ENCODE measurements at places on chromosomes 5 and 9.

- no peak for DNase-seq
Measured at GRCh38 chr9:112310826-112311225, 22.6 kb downstream of the PTBP3 start.

DNA sequence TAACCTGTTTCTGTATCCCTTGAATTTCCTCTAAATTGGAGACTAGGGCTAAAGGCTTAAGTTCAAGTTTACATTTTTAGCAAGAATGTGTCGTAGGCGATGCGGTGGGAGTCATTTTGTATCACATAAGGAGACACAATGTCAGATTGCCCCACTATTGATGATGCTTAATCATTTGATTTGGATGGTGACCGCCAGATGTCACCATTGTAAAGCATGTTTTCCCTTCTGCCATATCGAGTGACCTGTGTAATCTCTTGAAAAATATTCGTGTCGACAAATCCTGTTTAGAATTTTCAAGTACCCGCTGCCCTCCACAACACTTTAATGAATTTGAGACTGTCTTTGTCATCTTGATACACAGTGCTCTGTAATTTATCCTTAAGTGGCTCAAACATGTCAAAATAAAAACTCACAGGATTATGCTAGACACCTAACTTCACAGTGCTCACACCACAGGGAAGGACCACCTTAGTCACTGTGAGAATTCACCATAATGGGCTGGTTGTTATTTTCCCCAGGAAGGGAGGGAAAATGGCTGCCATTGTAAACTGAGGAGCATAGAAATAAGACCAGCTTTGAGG lies 34.5 kb upstream of the SLC46A2 start:
- no peak for DNase-seq

- no peak for DNase-seq
Measured at GRCh38 chr5:143471041-143471509, 67.6 kb upstream of the NR3C1 start.

DNA sequence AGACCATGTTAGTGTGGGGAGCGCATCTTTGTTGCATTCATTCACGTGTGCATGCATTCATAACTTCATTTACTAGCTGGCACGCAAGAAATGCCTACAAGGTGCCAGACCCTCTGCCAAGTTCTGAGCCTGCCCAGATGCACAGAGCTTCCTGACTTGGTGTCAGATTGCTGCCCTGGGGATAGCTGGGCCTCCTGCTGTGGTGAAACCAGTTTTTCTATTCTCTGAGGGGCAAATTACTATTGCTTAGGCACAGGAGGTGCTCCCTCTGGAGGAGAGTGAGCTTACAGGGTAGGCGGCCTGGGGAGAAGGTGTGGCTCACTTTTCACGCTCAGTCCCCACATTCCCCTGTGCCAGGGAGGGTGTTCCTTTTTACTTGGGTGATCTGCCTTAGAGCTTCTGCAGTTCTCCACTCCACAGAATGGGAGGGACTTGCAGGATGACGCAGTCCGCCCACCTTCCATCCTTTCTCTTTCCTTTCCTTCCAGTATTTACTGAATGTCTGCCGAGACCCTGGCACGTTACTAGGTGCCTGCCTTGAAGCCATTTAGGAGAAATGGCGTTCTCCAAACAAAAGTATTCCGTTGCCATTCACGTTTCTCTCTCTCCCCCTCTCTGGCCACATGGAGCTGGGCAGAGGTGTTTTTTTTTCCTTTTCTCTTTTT lies 27.9 kb upstream of the CTNNA1 start:
- no peak for DNase-seq

DNA sequence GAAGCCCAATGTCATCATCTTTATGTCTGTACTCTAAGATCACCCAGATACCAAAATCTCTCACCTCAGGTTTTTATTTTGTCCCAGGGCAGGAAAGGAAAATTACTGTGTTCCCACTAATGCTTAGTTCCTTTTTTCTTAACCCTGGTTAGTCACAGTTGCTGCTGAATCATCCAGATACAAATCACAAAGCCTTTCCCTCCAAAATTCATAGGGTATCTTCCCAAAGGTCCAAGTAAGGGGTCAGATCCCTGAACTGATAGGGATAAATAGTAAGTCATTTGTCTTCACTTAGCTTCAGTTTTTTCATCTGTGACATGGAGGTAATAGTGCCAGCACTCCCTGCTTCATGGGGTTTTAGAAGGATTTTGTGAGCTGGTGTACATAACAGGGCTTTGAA lies 2.2 kb downstream of the PLCXD3 start:
- no peak for DNase-seq

Measured in NCI-H187 (cell line).